ENCODE measurements at places on chromosomes 5 and 9.

GRCh38 chr5:156479849-156480248 is 152.9 kb downstream of the SGCD start:
- DNase-seq = no peak

GRCh38 chr5:59496524-59497134 is 396.9 kb downstream of the PDE4D start:
- DNase-seq = no peak

DNA sequence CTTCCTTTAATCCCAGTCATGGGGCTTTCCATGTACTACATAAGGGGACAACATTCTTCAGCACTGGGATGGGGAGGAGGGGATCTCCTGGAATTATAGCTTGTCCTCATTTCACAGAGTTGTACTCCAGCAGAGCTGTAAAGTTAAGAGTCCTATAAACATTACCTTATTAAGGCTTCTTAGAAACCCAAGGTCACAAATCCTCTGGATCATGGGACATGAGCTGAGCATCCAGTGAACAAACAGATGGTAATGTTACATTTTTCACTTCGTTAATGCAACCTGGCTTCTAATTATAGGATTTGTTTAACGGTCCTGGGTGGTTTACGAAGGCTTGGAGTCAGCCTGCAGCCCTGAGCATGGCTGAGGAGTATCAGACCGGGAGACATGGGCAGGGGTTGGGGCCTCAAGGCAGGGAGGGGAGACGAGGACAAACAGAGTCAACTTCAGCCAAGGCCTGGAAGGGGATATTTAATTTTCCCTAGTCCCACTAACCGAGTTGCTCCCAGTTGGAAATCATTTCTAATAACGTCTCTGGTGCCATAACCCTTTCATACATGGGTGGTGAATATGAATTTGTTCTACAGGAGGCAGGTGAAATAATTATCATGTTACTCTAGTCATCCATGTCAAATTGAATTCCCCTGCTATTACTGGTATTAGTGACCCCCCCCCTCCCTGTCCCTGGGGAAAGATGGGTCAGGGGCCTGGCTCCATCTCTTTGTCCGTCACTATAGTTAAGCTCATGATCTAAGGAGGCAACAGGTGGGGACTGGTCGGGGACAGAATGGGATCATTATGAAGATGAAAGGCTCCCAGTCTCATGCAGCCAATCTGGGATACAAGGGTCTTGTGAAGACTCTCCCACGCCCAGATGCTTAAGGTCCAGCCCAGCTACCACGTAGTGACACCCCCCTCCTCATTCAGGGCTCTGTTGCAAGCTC is 10.7 kb upstream of the IL17B start:
- DNase-seq = no peak

- no peak for DNase-seq
These were observed 585.3 kb downstream of the EBF1 start for GRCh38 chr5:158514319-158514985.

DNA sequence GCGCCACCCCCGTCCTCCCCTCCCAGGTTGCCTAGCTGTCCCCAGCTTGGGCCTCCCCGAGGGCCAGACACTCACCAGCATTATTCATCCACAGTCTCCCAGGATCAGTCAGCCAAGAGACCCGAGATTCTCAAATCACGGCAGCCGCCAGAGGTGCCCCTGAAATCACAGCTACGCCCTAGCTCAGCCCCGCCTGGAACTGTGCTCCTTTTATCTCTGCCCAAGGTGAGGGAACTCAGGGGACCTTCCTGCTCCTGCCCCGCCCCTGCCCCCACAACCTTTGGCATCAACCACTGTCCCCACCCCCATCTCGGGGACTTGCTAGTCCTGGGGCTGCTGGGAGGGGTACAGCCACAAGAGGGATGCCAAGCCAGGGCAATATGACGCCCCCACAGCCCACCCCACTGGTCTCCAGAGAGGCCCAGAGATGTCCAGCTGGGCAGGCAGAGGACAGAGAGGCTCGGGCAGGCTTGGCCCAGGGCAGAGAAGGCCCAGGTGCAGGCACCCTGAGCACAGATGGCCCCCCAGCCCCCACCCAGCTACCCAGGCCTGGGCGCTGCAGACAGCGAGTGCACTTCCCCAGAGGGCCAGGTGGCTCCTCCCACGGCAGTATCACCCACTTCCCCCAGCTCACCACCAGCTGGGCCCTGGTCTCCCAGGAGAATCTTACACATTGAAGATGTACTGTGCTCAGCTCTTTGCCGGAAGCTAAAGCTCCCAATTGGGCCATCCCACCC is at the start of gene FUT7:
TSS of gene FUT7 (minus strand) at position 185 of the 737 bp plus-strand sequence. CDS start at position 88, 97 bp downstream.
- DNase-seq = no peak

GRCh38 chr9:127505396-127506116 is 54.2 kb downstream of the LRSAM1 start:
- peak; percentile 5 for DNase-seq

DNA sequence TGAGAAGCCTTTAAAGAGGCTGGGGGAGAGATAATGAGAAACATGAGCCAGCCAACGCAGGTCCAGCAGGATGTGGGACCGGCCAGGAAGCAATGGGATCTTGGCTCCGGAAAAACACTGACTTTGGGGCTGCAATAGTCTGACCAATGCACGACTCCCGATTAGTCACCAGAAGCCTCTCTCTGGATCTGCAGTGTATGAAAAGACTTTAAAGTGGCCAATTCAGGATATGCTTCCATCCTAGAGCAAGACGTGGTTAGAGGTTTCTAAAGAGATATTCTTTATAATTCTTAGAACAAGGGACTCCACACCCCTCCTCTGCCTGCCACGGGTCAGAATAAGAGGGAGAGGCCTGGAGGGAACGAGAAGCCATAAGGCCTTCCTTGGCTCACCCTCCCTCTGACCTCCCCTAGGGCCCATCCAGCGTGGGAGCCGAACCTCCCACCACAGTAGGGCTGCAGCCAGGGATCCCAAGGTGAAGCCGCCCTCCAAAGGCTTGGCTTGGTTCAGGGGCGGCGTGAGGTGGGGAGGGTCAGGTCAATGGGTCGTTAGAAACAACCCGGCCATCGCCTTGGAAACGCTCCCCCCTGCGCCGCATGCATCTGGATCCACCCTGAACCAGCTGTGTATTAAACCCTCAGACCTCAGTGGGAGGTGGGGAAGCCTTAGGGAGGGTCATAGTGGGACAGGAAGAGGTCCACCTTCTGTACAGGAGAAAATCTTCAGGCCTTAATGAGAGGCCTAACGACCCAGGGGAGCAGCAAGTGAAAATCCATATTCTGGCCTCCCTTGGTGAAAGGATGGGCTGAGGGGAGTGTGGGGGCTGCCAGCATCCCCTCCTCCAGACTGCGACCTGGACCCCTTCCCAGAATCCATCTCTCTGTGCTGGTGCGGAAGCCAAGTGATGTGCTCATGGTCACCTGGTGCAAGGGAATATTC is 11.1 kb downstream of the FGF1 start:
- DNase-seq = no peak

GRCh38 chr9:70519912-70520724 is 105.7 kb upstream of the KLF9 start:
- DNase-seq = no peak

DNA sequence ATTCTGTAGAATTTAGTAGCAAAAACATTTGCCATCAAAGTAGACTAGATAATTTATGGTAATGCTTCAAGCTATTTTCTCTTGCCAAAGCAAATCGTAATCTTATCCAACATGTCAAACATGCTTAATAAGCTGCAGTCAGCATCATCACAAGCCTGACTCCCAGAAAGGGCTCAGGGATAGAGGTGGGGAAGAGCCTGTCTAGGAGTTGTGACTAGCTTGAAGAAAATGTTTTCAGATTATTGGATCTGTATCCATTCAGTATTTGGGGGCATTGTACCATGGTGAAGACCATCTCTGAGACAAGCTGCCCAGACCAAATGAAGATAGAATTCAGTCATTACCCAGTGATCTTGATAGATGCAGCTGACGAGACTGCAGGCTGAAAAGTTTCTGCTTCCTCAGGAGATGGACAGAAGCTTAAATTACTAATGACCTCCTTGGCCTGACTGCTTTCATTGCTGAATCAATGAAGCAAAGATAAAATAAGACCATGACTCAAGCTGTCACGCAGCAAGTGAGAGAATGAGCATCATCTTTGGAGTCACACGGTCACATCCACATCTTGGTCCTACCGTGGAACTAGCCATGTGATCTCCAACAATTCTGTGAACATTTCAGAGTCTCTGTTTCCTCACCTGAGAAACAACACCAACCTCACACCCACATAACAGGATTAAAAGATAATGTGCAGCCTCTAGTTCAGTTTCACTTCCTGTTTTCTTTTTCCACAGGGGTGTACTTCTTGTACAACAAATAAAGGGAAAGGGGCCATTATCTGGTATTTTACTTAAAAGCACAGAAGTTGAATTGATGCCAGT is 9.4 kb downstream of the ERAP2 start:
- no peak for DNase-seq

- DNase-seq = no peak
These were observed 421.4 kb upstream of the WWC1 start for GRCh38 chr5:167870055-167870454.

GRCh38 chr5:170974461-170974860 is 112.6 kb downstream of the RANBP17 start:
- no peak for DNase-seq

DNA sequence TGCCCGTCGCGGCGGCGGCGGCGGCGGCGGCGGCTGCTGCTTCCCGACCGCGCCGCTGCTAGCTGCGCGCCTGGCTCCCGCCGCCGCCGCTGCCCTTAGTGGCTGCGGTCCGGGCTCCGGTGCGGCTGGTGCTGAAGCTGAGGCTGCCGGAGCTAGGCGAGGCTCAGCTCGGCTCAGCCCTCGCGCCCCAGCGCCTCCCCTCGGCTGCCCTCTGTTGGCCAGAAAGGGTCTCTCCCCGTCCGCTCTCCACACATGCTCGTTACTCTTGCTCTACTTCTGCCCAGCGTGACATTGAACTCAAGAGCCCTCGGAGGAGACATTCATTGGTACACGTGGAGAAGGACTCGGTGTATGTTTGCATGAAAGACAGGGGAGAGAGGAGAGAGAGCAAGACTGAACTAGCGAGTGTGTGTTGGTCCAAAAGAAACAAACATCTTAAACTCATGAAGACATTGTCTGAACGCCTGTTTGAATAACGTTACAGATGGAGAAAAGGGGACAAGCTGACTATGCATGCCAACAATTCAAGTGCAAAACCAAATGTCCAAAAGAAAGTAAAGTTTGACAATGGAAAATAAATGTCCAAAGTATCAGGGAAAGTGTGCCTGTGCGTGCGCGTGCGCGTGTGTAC is at the start of gene HCN1:
TSS of gene HCN1 (minus strand) at position 175 of the 631 bp plus-strand sequence.
- DNase-seq = peak; percentile 89

GRCh38 chr5:177429248-177430040 is 3.0 kb downstream of the GRK6 start:
- DNase-seq = no peak

GRCh38 chr5:171236651-171237050 is 72.4 kb upstream of the TLX3 start:
- DNase-seq = no peak

DNA sequence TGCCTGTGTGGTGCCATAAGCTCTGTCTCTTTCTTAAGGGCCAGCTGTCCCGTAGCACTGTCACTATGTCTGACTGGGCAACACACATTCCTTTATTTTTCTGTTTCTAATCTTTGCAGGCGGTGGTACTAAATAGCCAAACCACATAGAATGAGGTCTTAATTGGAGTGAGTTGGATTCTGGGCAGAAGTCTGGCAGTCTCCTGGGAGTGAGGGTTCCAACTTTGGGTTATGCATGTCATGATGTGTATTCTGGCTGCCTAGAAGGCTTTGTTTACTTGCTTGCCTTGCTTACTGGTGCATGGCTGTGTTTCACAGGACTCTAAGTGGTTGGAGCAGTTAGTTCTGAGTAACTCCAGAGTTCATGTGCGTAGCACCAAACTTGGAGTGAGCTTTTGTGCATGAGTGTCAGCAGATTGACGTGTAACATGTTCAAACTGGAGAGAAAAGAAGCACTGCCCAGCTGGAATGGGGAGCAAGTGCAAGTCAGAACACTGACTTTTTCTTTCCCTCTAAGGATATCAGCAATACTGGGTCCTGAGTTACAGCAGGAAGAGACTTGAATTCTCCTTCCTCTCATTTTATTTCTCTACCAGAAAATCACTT is 185.8 kb downstream of the PCSK1 start:
- no peak for DNase-seq

DNA sequence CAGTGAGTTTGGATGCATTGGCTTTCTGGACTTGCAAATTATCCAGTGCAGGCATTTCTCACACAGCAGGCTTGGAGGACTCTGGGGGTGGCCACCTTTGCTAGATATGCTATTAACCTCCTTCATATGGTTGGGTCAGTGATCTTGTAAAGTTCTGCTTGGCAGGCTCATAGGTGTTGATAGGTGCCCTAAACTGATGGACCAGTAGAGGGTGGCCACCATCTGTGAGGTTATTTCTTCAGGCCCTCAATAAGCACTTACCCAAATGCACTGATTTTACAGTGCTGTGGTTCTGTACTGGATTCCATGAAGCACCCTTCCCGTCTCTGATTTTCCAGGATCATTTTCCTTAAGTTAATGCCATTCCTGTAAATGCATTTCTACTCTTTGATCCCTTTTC is 216.3 kb downstream of the COMMD10 start:
- no peak for DNase-seq

DNA sequence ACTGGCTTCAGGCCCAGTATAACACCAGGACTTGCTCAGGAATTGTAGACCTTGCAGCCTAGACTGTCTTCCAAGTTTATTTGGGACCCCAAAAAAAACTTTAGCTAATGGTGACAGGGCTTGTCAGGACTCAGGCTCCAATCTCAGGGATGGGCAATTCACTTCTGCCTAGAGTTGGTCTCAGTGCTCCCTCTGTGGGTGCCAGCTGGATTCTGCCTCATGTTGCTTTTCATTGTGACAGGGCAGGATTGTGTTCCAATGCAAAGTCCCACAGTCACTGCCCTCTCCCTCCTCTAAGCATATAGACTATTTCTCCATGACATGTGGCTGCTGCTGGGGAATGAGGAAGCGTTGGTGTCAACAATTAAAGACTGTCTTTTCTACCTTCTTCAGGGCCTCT is 174.7 kb downstream of the CYLC2 start:
- no peak for DNase-seq

- DNase-seq = no peak
These were observed 53.5 kb downstream of the SLC27A6 start for GRCh38 chr5:129018837-129019236.

- DNase-seq = peak; percentile 38
These were observed 30.0 kb upstream of the TTLL11 start for GRCh38 chr9:122122903-122123632.

- DNase-seq = peak; percentile 14
These were observed 488.0 kb downstream of the PRELID2 start for GRCh38 chr5:145347026-145347616.

DNA sequence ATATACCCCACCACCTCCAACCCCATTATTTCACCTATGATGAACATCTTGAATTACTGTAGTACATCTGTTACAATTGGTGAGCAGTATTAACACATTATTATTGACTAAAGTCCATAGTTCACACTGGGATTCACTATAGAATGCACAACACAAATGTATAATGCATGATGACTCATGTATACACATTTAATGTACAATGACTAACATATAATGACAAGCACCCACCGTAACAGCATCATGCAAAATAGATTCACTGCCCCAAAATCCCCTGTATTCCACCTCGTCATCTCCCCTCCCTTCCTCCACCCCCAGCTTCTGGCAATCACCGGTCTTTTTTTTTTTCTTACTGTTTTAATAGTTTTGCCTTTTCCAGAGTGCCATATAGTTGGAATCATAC is 47.1 kb upstream of the NEK6 start:
- no peak for DNase-seq

GRCh38 chr9:121735793-121736770 is 84.6 kb downstream of the DAB2IP start:
- DNase-seq = no peak

Measured in NCI-H2081 (cell line).